Activated CD4-positive, alpha-beta T cell treated with anti-CD3 and anti-CD28 coated beads, Interleukin-2, amount 50 U/mL, for 48 hours (primary cell): ENCODE measurements at places on chromosomes 6 and 20.

GRCh38 chr6:83381949-83382348 lies 48.9 kb downstream of the ME1 start:
- no peak for DNase-seq

DNA sequence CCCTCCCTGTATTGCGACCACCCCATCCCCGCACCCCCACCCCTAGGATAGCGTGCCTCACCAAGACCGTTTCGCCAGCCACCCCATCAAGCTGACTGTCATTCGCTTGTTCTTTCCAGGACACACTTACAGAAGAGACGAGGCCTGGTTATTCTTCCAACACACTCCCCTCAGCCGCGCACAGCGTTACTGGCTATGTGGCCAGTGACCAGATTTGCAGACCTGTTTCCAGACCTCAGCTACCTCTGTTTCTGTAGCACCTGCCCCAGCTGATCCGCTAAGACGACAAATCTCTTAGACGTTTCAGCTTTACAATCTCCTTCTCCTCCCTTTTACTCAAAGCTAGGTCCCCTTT lies 26.1 kb downstream of the HLA-F start:
- DNase-seq: peak; percentile 20

GRCh38 chr6:151290877-151291721 lies 51.3 kb downstream of the AKAP12 start:
- DNase-seq: no peak

DNA sequence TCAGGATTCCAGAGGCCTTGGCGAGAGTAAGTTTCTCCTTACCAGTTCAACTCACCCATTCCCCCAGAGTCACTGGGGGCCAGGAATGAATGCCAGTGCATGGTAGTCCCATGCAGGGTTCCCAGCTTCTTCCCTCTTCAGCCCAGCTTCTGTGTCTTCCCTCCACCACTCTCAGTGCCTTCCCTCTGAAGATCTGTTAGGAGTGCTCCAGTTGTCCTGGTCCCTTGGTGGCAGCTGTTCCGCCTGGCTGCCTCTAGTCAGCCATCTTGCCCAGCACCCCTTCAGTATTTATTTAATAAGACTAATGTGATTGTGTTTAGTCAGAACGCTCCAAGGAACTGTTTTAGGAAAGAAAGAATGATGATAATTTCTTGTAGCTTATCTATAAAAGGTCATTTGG lies 23.1 kb downstream of the FIG4 start:
- DNase-seq: no peak

DNA sequence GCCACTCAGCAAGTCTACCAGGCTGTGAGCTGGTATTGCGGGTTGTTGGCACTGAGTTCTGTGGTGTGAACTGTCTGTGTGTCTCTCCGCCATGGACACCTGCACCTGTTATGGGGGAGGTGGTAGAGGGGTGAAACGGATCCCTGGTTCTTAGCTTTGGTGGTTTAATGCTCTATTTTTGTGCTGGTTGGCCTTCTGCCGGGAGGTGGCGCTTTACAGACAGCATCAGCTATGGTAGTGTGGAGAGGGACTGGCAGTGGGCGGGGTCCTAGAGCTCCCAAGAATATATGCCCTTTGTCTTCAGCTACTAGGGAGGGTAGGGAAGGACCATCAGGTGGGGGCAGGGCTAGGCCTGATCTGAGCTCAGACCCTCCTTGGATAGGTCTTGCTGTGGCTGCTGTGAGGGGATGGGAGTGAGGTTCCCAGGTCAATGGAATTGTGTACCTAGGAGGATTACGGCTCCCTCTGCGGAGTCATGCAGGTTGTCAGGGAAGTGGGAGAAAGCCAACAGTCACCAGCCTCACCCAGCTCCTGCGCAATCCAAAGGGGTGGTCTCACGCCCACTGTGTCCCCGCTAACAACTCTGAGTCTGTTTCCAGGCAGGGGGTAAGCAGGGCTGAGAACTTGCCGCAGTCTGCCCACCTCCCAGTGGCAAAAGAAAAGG lies 154.3 kb downstream of the CCDC170 start:
- DNase-seq: peak; percentile 25

DNA sequence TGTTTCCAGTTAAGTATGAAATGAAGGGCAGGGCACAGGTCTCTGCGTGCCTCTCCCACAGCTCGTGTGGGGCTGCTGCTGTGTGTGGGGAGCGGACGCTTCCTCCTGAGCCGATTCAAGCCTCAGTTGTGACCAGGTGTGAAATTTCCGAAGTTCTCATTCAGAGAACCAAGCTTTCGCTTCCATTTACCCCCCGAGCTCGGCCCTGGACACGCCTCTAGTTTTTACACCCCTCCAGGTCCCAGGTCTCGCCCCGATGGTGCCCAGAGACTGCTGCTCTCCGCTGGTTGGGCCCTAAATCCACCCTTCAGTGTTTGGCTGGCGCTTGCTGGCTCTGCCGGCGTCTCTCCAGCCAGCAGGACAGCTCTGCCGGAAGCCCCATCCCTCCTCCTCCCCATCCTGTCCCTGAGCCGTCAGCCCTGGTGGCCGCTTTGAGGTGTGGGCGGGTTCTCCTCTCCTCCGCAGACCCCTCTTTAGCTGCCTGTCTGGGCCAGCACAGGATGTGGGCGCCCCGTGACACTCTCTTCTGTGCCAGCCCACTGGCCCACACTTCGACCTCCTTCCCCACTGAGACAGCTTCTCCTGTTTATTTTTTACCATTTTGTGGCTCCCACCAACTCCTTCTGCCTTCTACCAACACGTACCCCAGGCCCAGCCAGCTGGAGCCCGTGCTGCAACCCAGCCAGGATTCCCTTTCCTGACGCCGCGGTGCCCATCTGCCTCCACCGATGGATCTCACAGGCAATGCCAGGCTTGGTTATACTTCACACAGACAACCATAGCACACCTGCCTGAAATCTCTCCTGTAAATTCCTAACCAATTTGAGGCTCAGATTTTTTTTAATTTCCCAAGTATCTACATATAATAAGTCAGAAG lies 142.8 kb downstream of the DLL1 start:
- peak; percentile 56 for DNase-seq

GRCh38 chr20:50380697-50381040 lies 129.5 kb upstream of the PTPN1 start:
- no peak for DNase-seq

GRCh38 chr20:43477619-43478018 lies 19.9 kb downstream of the SRSF6 start:
- no peak for DNase-seq

GRCh38 chr6:133779916-133780695 lies 108.8 kb upstream of the TCF21 start:
- no peak for DNase-seq
